ENCODE measurements at places on chromosomes 6 and 20.

DNA sequence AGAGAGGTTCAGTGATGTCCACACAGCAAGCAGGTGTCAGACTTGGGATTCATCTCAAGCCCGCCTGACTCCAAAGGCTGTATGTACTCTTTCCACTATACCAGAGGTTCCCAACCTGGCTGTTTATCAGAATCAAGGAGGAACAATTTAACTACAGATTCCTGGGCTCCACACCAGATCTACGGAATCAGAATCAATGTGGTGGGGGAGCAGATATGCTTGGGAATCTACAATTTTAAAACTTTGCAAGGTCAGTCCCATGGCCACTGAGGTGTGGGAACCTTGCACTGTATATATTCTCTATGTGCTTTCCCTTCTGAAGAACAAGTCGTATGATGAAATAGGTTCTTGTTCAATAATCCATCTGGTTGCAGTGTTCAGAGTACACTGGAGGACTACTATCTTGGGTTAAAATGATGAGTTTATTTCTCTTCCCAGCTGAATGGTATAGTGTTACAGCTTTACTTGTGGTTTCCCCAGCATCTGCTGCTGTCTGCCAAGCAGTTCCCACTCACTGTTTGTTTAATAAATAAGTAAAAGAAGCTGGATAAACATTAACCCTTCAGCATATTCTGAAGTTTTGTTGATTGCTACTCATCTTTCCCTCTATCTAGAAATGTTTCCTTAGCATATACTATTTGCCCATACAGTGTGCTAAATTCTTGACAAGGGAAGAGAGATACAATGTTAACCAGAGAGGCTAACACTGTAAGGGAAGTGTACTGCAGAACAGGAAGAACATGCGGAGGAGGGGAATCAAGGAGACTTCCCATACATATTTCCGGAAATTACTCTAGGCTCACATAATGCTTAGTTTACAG, 9.9 kb downstream of the TTI1 start:
- DNase-seq: no peak

DNA sequence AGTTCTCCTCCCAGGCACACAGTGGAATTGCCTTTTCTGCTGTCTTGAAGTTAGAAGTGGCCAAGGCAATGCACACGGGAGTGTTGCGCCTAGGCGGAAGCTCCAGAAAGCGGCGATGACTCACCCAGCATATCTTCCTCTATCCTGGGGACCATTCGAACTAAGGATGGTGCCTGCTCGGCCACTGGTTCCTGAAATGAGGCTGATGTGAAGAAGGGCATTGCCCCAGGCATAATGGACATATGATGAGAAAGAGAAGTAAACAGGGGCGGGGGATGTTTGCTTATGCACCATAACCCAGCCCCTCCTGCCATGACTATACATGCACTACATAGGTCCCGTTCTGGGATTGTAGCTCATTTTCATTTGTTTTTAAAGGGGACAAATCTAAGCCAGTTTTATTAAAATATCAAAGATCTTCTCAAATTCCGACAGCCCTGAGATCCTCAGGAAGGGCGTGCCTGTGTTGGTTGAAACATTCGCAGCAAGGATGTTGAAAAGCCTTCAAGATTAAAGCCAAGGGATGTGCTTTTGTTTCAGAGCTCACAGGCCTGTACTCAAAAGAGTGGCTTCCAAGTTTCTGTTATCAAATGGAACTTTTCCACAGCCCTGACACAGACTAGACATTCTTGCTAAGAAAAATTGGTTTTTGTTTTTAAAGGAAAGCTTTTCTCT, 218.5 kb downstream of the LY86 start:
- DNase-seq: no peak

GRCh38 chr6:114361036-114361435, 18.2 kb upstream of the HS3ST5 start:
- DNase-seq: no peak

DNA sequence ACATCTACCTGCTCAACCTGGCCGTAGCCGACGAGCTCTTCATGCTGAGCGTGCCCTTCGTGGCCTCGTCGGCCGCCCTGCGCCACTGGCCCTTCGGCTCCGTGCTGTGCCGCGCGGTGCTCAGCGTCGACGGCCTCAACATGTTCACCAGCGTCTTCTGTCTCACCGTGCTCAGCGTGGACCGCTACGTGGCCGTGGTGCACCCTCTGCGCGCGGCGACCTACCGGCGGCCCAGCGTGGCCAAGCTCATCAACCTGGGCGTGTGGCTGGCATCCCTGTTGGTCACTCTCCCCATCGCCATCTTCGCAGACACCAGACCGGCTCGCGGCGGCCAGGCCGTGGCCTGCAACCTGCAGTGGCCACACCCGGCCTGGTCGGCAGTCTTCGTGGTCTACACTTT, 619 bp downstream of the SSTR4 start:
- DNase-seq: no peak

GRCh38 chr6:33846226-33846625, 42.4 kb upstream of the MLN start:
- no peak for DNase-seq

- DNase-seq: no peak
Observed at GRCh38 chr20:13800728-13801134, 15.9 kb downstream of the NDUFAF5 start.

All from stimulated activated CD4-positive, alpha-beta T cell treated with anti-CD3 and anti-CD28 coated beads, Interleukin-15, amount 100 ng/mL, for 48 hours (primary cell).